Stimulated activated CD4-positive, alpha-beta T cell treated with anti-CD3 and anti-CD28 coated beads, Interleukin-12 subunit alpha, Interleukin-12 subunit beta, amount 100 ng/mL, for 24 hours (primary cell): ENCODE measurements at places on chromosomes 12 and 14.

DNA sequence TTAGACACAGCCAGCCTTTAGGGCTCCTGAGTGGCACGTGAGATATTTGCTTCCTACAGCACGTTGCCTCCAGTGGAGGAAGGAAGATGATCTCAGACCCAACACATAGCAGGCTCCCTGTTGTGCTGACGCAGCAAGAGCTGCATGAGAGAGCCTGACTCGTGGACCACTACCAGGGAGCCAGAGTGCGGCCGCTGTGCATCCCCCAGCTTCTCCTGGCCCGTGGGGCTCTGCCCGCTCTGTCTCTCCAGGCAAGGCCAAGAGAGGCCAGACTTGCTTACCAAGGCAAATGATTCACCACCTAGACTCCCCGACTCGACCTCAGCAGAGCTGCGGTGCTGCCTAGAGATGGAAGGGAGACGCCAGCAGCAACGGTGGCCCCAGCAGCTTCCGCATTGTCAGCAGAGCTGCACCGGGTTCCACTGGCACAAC is 37.5 kb downstream of the MAP3K9 start:
- DNase-seq, result no peak

- no peak for DNase-seq
Measured at GRCh38 chr14:94381149-94382030, 7.0 kb downstream of the SERPINA1 start.

- no peak for DNase-seq
Measured at GRCh38 chr12:114735680-114736374, 51.9 kb upstream of the TBX3 start.

- DNase-seq, result no peak
Measured at GRCh38 chr14:59406454-59407245, 58.5 kb downstream of the GPR135 start.

DNA sequence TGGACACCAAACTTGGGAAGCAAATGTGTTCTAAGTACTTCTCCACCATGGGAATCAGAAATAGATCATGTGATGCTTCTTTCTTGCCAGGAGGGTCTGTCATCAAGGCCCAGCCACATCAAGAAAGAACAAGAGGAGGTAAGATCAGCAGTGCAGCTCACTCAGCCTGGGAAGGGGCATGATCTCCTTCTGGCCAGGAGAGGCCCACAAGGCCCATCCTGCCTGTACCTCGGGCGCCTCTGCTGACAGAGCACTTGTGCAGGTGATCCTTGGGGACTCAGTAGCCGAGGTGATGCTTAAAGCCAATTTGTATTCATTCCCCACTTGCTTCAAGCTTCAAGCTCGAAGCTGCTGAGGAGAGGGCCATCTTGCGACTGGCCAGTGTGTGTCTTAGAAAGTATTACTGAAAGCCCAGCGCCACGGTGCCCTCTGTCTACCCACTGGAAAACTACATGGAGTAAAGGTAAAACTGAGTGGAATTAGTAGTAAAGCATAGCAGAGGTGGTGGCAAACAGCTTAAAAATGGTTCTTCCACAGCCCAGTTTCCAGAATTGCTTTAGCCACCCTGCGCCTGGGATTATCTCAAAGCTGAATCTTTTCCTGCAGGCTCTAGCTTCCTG is 26.2 kb downstream of the RTRAF start:
- no peak for DNase-seq

- no peak for DNase-seq
Measured at GRCh38 chr12:50261654-50262053, 21.7 kb downstream of the LIMA1 start.

- DNase-seq, result no peak
Measured at GRCh38 chr12:126201981-126202537, 1136.8 kb downstream of the AACS start.

DNA sequence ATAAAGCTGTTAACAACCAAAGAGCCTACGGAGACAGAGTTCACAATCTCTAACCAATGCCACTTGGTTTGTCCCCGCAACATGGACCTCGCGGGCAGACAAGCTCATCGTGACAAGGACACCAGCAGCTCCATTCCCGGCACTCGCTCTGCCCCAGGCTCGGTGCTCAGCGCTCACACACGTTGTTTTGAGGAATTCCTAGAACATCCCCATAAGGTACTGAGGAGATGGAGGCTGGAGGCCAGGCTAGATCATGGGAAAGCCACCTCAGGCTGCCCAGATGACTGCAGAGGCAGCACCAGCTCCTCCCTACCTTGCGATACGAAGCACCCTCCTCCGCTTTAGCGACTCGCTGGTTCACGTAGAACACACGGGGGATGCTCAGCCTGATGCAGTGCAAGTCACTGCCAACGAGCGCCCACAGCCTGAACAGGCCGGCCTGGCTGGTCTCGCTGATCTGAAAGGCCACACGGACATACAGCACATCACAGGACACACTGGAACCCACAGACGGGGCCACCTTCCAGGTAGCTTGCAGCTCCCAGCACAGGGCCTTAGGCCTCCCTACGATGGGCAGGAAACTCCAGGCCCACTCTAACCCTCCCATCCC is 30.1 kb downstream of the P2RX2 start:
- DNase-seq, result no peak

DNA sequence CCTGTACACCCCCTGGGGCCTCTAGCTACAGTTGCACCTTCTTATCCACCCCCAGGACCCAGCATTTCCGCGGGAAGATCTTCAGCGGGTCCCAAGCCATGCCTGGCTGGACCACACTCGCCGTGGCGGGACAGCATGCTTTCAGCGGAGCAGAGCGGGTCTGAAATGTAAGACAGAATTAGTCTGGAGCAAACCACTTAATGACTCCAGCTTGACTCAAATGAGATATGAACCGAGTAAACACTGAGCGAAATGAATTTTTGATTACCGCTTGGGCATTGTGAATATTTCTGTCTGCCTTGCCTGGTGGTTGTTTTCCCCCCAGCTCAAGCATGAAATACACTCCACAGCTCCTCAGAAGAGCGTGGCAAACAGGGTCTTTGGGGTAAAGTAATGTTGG is 60.8 kb downstream of the SLC24A4 start:
- no peak for DNase-seq

GRCh38 chr12:13559318-13559978 is 362.9 kb downstream of the EMP1 start:
- DNase-seq, result no peak

DNA sequence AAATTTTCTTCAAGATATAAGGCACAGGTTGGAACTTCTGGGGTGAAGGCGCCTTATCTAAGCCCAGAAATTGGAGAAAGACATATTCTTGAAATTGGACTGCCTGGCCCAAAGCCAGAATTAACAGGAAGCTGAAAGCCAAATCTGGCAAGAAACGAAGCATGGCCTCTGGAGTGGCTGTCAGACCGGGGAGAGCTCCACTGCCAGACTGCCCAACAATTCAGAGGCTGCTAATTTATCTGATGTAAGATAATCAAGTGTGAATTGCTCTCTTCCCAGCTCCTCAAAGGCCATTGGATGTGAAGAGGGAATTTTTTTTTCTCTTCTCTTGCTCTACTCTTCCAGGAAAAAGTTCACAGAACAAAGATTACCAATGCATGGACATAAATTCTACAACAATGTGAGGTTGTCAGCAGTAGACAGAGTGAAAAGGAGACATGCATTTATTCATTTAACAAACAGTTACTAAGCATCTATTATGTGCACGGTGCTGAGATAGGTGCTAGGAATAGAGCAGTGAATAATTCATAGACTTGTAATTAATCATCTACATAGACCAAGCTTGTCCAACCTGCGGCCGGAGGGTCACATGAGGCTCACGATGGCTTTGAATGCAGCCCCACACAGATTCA is at the start of gene GDF3:
TSS of gene GDF3 (minus strand) at position 210 of the 632 bp plus-strand sequence. CDS start at position 163, 47 bp downstream.
- DNase-seq, result no peak

DNA sequence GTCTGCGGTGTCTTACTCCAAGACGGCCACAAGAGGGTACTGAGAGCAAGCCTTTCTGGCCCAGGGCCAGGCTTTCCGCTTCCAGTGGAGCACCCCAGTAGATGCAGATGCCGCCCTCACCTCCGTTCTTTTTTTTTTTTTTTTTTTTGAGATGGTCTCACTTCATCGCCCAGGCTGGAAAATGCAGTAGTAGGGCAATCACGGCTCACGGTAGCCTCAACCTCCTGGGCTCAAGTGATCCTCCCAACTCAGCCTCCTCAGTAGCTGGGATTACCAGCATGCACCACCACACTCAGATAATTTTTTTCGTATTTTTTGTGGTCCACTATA is 5.6 kb upstream of the LBHD2 start:
- DNase-seq, result peak; percentile 65

DNA sequence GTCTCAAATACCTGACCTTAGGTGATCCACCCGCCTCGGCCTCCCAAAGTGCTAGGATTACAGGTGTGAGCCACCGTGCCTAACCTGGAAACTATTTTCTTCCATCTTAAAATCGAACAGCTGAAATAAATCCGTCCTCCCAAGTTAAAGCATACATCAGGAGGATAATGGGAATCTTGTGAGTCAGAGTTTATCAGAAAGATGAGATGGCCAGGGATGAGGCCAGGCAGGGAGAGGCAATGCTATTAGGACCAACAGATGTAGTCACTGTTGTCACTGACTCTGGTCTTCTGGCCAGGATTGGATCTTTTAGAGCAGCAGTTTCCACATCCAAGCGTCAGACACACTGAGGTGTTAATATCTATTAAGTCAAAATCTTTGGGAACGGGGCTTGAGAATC is 61.7 kb upstream of the USP44 start:
- no peak for DNase-seq

- no peak for DNase-seq
Measured at GRCh38 chr14:99684410-99684934, 374 bp downstream of the CYP46A1 start.

- no peak for DNase-seq
Measured at GRCh38 chr14:37179896-37180502, 7.6 kb upstream of the SLC25A21 start.

DNA sequence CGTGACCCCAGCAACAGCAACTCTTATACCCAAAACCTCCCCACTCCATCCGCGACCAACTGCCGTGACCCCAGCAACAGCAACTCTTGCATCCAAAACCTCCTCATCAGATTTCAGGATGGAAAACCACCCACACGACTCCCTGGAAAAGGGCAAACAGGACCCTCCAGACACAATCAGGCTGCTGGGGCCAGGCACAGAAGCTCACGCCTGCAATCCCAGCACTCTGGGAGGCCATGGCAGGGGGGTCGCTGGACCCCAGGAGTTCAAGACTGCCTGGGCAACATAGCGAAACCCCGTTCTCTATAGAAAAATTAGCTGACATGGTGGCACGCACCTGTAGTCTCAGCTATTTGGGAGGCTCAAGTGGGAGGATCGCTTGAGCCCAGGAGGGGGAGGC is 19.7 kb downstream of the PGAM5 start:
- DNase-seq, result no peak

- DNase-seq, result no peak
Measured at GRCh38 chr14:81235096-81235495, 14.3 kb upstream of the GTF2A1 start.

DNA sequence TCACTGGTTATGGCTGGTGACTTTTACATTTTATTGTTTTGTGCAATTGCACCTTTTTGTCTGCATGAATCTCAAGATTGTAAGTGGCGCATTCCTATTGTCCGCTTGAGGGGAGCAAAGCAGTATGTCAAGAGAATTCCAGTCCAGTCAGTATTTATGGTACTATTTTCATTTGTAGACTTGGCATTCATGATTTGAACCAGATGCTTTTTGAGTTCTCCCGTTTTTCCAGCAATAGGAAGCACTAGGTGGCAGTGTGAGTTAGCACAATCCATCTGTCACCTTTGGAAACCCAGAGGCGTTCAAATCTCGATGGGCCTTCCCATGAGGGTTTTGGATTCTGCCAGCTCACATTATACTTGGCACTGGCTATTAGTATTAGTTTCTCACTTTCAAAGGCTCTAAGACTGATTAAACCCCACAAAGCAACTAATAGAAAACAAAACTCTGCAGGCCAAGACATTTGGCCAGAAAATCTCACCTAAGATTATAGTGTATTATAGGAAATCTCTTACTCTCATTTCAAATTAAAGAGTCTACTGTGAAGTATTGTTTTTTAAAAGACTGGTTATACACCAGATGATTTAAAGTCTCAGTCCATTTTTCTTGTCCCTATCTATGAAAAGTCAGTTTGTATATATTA is 2.2 kb downstream of the DACT1 start:
- no peak for DNase-seq

- no peak for DNase-seq
Measured at GRCh38 chr12:109385339-109386058, 37.8 kb downstream of the MYO1H start.

- DNase-seq, result peak; percentile 45
Measured at GRCh38 chr14:76050797-76051392, 65.3 kb downstream of the IFT43 start.

DNA sequence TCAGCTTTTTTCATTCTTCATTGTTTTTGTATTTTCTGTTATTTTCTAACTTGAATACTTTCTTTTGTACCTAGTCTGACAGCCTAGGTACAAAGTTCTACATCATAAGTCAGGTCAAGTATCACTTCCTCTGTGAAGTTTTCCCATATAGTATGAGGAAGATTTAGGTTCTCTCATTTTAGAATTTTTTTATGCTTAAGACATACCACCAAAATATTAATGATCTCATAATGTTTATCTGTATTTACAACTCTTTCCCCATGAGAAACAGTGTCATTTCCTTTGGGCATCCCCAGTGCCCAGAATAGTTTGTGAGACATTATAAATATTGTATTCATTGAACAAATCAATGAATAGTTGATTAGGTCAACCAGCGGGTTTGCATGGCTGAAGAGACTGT is 3.1 kb upstream of the ATF7IP start:
- DNase-seq, result no peak

- DNase-seq, result no peak
Measured at GRCh38 chr12:21340403-21340802, 5.7 kb upstream of the SLCO1A2 start.

- no peak for DNase-seq
Measured at GRCh38 chr12:45660330-45660729, 69.2 kb upstream of the ARID2 start.

- DNase-seq, result no peak
Measured at GRCh38 chr12:66255737-66256136, 46.6 kb upstream of the HELB start.

GRCh38 chr12:121580959-121581685 is at the start of gene KDM2B:
Gene KDM2B (minus strand): TSS chr12:121581023. CDS start chr12:121580911, 112 bp downstream.
- no peak for DNase-seq

DNA sequence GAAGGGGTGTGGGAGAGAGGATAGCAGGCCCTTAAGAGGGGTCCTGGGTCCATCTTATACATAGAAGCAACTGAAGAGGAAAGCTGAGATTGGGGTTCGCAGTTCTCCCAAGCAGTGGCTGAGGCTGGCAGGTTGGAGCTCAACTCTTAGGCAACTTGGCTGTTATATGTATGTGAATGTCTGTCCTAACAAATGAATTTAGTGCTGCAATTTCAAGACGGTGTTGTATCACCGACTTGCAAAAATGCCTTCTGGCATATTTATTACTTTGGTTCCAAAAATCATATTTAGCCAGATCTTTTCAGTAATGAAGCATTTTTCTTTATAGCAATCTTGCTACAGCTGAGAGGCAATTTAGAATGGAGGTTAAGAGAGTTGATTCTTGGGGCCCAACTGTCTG is 148.3 kb downstream of the AKAP6 start:
- no peak for DNase-seq

GRCh38 chr12:127284870-127285431 is 982.0 kb upstream of the TMEM132C start:
- no peak for DNase-seq

GRCh38 chr12:103897316-103897715 is 32.9 kb upstream of the HSP90B1 start:
- no peak for DNase-seq

- DNase-seq, result no peak
Measured at GRCh38 chr12:8823565-8824300, 1.3 kb downstream of the A2ML1 start.

- DNase-seq, result no peak
Measured at GRCh38 chr14:21093018-21093417, 5.4 kb downstream of the ZNF219 start.

GRCh38 chr12:52395761-52396434 is 10.2 kb downstream of the KRT82 start:
- DNase-seq, result no peak

- no peak for DNase-seq
Measured at GRCh38 chr14:63454863-63455622, 88.1 kb downstream of the PPP2R5E start.
